NCI-H1436 (cell line): ENCODE measurements at places on chromosomes 12 and 14.

DNA sequence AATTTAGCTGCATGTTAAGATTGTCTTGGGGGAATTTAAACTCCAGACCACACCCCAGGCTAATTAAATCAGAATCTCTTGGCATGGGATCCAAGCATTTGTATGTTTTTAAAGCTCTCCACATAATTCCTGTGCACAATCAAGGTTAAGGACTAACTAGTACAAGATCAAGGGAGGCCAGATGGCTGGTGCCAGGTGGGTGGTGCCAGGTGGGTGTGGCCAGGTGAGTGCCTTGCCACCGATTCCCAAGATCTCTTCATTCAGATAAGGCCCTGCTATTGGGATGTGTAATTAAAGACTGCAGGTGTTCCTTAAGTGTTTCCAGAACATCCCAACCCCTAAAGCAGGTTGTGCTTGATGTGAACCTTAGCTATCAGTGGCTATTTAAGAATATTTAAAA lies 75.1 kb downstream of the NRXN3 start:
- no peak for DNase-seq

GRCh38 chr14:80606347-80606772 lies 335.2 kb downstream of the CEP128 start:
- no peak for DNase-seq

DNA sequence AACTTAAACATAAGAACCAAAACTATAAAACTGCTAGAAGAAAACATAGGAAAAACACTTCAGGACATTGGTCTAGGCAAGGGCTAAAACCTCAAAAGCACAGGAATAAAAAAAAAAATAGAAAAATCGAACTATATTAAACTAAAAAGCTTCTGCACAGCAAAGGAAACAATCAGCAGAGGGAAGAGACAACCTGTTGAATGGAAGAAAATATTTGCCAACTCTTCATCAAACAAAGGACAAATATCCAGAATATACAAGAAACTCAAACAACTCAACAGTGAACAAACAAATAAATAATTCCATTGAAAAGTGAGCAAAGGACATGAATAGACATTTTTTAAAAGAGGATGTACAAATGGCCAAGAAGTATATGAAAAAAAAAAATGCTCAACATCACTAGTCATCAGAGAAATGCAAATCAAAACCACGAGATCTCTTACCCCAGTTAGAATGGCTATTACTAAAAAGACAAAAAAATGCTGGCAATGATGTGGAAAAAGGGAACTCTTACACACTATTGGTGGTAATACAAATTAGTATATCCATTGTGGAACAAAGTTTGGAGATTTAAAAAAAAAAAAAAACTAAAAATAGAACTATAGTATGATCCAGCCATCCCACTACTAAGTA lies 152.0 kb downstream of the NDUFA12 start:
- no peak for DNase-seq

- no peak for DNase-seq
Observed at GRCh38 chr14:99234961-99235571, 36.9 kb downstream of the BCL11B start.

GRCh38 chr14:20180486-20180885 lies 10.2 kb upstream of the OR11G2 start:
- no peak for DNase-seq

- DNase-seq, result peak; percentile 19
Observed at GRCh38 chr14:53295985-53296582, 143.0 kb upstream of the DDHD1 start.

DNA sequence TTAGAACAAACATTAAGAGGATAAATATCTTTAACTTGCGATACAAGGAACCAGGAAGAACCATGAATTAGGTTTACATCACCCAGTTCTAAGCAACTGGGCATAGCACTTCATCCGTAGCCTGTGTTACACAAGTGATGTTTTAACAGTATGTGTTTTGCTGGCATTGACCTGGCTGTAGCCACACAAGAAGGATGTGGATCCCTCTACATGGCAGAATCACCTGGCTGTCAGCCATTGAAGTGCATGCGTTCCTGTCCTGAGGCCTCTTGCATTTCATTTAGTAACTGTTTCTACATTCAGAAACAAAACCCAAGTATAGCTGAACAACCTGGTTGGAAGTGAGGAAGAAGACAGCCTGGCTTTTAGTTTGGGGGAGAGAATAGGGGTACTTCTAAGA lies 72.2 kb downstream of the TGFB3 start:
- no peak for DNase-seq

DNA sequence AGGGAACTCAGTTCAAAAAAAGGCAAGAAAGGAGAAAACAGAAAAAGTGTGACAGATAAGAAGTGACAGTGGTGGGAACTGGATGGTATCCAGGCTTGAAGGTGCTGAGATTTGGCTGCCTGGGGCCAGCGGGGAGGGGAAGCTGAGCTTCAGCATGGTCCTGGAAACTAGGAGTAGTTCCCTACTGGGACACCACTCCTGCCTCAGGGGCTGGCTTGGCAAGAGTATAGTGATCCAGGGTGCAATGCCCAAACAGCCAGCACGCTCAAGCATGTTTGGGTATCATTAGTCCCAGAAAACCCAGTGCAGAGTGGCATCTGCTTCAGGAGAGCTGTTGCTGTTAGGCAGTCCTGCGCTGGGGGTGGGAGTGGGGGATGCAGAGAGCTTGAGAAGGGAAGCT lies 49.5 kb upstream of the KTN1 start:
- DNase-seq, result no peak

DNA sequence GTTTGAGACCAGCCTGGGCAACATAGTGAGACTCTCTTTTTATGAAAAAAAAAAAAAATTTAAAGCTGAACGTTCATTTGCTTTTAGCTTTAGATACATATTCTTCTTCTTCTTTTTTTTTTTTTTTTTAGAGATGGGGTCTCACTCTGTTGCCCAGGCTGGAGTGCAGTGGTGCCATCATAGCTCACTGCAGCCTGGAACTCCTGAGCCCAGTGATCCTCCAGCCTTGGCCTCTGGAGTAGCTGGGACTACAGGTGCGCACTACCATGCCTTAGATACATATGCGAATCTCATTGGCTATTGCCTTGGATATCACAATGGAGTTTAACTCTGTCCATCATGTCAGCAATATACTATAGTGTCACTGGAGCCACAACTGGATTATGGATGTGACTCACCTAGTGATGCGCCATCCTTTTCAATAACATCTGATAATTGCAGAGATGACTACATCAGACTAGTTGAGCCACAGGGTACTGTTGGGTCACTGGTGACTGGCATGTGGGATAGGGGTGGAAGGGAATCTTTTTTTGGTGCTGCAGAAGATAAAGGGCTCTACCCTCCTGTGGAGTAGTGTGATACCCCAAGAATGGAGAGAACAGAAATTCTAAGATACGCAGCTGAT lies 2.7 kb upstream of the ADIPOR2 start:
- no peak for DNase-seq

DNA sequence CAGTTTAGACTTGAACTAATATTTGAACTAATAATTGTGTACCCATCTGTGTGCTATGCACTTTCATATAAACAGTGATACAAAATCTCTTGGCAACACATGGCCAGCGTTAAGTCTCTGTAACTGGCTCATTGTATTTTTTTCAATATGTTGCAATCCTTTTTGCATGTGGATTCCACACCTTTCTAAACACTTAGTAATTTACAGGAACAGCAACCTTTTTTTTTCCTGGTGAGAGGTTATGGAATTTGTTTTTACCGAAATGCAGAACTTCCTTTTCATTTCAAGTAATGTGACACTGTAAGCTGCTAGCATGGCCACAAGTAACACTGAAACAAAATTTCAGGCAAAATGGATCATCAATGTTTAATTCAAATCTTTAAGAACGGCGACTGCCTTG lies 45.4 kb upstream of the EPS8 start:
- DNase-seq, result no peak

DNA sequence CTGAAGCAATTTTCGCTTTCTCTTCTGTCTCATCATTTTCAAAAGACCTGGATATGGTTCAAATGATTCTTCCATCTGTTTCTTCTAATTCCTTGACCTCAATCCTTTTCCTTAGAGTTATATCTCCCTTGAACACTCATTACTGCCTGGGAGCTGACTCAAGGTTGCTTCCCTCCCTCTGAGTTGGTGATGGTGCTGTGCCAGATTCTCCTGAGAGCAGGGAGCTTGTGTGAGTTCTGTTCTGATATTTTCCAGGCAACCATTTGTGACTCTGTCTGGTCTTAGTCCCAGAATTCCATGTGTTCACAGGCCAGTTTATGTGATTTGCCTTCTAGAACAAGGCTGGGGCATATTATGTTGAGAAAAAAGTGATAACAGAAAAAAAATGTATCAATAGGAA lies 505.1 kb upstream of the SYT1 start:
- no peak for DNase-seq

DNA sequence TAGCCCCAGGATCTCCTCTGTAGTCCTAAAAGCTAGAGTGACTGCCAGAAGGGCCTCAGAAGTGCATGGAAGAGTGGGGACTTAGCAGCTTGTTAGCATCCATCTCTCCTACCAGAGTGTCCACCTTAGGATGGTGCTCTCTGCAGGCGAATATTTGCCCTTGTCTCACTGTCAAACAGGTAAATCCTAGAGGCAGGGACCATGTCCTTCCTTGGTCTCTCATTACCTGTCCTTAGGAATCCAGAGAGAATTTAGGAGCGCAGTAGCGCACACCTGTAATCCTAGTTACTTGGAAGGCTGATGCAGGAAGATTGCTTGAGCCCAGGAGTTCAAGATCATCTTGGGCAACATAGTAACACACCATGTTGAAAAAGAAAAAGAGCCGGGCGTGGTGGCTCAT lies 21.4 kb downstream of the AGAP2 start:
- no peak for DNase-seq

- DNase-seq, result peak; percentile 65
Observed at GRCh38 chr14:61257469-61258057, 23.6 kb downstream of the TMEM30B start.

DNA sequence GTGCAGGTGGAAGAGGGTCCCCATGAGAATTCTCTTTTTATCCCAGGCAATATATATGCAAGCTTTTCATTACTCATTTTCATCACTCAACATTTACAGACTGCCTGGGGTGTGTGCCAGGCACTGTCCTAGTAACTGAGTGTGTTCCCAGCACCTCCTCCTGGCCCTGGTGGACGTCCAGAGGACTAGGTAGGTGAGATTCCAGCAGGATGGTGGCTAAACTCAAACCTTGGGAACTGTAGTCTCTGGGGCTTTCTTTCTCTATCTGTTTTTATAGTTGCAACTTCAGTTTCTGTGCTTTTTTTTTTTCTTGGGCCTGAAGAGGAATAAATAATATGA lies 63.8 kb downstream of the SUSD6 start:
- DNase-seq, result no peak

- DNase-seq, result no peak
Observed at GRCh38 chr12:26369588-26369987, 174.2 kb downstream of the SSPN start.

DNA sequence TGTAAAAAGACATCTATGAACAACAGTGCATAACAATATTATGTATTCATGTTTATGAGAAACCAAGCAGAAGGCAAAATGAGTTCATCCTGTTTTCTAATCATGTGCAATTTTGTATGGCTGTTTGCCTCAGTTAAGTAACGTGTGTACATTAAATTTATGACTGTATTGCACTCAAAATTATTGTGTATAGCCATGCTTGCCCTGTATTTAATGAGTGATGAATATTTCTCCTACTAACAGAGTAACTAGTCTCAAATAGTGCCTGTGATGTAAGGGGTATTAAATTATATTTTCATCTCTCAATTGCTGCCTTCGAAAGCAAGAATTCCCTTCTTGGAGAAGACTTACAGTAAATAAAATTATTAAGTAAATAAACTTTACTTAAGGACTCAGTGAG lies 154.2 kb downstream of the NOVA1 start:
- DNase-seq, result no peak

DNA sequence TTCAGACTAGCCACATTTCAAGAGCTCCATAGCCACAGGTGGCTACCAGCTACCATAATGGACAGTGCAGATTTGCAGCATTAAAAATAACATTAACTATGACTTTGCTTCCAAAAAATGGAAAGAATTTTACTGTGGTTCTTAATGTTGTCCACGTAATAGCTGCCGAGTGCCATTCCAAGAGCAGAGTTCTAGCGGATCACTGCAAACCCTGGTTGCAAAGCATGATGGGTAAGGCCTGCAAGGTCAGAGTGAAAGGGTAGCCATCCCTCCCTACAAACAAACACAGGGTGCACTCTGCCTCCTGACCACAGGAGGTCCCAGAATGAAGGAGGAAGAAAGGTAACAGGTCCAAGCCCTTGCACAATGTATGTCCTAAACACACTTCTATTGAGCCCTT lies 157.6 kb downstream of the DPF3 start:
- no peak for DNase-seq

DNA sequence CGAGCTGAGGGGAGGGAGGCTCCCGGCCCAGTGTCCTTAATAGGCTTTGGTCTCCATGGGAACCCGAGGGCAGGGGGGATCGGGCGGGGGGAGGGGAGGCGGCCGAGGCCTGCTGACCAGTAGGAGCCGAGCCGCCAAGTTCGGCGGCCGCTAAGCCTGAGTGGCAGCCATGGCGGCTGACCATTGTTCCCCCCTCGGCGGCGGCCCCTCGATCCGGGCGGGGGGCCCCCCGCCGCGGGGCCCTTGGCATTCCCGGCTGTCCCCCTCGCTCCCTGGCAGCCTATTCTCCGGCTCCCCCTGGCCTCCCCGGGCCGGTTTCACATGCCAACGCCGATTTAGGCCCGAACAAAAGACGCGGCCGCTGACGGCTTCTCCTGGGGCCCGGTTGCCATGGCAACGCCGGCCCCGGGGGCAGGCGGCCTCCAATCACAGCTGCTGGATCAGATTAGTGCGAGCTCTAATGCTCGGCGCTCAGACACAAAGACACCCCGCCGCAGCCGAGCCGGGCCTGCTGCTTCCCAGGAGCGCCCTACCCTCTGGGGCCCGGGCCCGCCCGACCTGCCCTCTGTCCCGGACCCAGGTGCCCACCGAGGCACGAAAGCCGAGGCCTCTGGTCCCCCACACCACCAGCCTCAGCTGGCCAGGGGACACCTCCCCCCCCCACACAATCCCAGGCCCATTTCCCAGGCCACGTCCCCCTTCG lies 7.3 kb downstream of the MSI1 start:
- DNase-seq, result peak; percentile 96

GRCh38 chr12:18224745-18225144 lies 36.6 kb upstream of the PIK3C2G start:
- DNase-seq, result peak; percentile 31

- no peak for DNase-seq
Observed at GRCh38 chr12:93587611-93588010, 15.1 kb downstream of the SOCS2 start.

DNA sequence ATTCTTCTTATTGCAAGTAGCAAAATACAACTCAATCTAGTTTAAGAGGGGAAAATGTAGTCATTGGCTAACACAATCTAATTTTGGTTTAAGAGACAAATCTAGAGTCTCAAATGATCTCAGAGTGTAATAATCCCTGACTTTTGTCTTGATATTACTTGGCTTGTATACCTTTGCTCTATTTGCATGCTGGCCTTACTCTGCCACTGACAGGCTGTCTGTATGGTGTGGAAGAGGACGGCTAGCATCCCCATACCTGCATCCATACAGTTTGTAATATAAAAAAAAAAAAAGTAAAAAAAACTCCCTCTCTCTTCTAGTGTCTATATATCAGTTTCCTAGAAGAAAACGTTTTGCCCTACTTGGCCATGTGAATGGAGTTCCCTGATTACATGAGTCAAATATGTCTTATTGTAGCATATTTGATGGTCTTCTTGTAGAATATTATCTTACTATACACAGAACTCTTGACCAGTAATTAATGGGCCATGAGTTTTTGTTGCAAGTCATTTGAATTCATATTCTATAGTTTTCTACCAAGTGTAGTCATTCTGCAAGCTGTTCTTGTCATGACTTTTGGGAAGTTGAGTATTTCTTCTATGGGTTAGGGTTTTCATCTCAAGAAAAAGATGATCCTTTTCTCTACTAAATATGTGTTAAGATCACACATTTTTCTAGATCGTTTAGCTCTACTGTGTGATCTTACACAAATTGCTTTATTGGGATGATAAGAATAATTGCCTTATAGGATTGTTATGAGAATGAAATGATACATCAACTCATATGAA lies 8.2 kb downstream of the HIF1A start:
- no peak for DNase-seq
